ENCODE measurements at places on chromosomes 3 and 15. TPM values are rescaled to one million over a fixed set of nuclear protein-coding genes. Genes with fewer than 3 reads are reported as not detected.

The PTPRG gene
- 18.5 TPM for total RNA-seq

The GRK7 gene
- total RNA-seq = not detected

DNA sequence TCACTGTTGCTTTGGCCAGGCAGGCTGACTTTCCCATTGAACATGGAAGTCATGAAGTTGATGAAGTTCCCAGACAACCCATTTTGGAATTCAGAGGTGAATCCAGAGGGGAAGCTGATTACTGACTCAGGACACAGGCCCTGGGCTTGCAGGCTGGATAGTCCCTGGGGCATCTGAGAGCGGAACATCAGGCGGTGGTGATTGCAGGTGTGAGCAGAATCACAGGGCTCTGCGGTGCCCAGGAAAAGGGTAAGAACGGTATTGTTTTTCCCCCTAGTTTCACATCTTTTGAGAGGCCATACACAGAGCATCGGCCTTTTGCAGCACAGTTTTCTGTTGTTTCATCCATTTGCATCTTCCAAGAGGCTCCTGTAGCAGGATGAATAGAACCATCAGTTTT, 104.7 kb downstream of the CHSY1 start:
- H3K36me3 ChIP-seq = no peaks in the 10 kb centered on the region
- peaks cover 27% of the 10 kb centered on the region for H3K4me1 ChIP-seq
- no peak overlapping the region for H3K4me3 ChIP-seq
- no peak overlapping the region for H3K27ac ChIP-seq
- no peaks in the 10 kb centered on the region for H3K27me3 ChIP-seq
- no peak for DNase-seq

DNA sequence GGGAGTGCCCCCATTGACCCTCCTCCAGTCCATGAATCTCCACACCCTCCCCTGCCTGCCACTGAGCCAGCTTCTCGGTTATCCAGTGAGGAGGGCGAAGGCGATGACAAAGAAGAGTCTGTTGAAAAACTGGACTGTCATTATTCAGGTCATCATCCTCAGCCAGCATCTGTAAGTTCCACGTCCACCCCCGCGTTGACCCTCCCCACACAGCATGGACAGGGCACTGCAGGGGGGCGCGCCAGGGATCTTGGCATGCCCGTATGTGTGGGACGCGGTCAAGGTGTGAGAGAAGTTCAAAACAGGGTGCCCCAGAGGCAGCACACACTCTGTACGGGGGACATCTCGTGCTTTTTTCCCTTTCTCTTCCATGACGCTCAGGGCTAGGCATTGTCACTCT, 33.1 kb downstream of the PSMD6 start:
- H3K27me3 ChIP-seq = no peaks in the 10 kb centered on the region
- no peaks in the 10 kb centered on the region for H3K4me1 ChIP-seq
- no peak overlapping the region for H3K27ac ChIP-seq
- no peak overlapping the region for H3K4me3 ChIP-seq
- H3K36me3 ChIP-seq = peaks cover 81% of the 10 kb centered on the region

The GPX1 gene
- total RNA-seq = 326 TPM

DNA sequence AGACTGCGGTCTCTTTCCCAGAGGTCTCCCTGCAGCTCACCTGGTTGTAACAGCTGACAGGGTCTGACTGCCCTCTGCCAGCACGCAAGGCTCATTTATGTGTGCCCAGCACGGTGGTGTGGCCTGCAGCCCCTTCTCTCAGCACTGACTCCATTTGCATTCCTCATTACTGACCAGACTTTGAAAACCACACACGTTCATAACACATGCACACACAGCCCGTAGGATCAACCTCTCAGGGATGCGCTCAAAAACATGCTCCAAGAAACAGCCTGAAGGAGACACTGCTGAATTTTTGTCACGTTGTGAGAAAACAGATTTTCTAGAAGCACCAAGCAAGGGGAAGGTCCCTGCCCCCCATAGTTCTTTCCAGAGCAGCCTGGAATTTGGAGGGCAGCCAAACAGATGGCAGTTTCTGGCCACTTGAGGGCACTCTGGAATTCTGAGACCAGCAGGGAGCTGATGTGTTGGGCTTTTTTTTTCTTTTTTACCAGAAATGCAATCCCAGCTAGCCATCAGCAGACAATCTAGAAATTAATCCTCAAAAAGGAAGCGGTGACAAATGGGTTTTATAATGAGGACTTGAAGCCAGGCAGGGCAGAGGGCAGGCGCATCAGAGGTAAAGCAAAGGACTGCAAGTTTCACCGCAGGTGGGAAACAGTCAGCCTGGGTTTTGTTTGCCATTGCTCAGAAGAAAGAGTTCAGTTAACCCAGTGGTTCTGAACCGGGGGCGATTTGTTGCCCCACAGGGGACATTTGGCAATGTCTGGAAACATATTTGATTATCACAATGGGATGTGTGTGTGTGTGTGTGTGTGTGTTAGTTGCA, 170.5 kb upstream of the PROK2 start:
- DNase-seq = peak; percentile 80
- no peaks in the 10 kb centered on the region for H3K36me3 ChIP-seq
- no peak overlapping the region for H3K4me3 ChIP-seq
- peaks cover 9% of the 10 kb centered on the region for H3K4me1 ChIP-seq

GRCh38 chr3:56189536-56189935, 278.7 kb downstream of the ERC2 start:
- no peaks in the 10 kb centered on the region for H3K36me3 ChIP-seq
- no peak overlapping the region for H3K4me3 ChIP-seq
- DNase-seq = no peak
- no peak overlapping the region for H3K27ac ChIP-seq
- no peaks in the 10 kb centered on the region for H3K4me1 ChIP-seq
- no peaks in the 10 kb centered on the region for H3K27me3 ChIP-seq

The FGF12 gene
- not detected for total RNA-seq

- peak; percentile 79 for DNase-seq
- H3K27ac ChIP-seq = peak within 1 kb of the TSS; percentile 65
- peak within 1 kb of the TSS; percentile 93 for H3K4me3 ChIP-seq
- peaks cover 10% of the 10 kb centered on the region for H3K36me3 ChIP-seq
- peaks cover 49% of the 10 kb centered on the region for H3K4me1 ChIP-seq
- H3K27me3 ChIP-seq = no peaks in the 10 kb centered on the region
Measured at GRCh38 chr15:73683777-73684580, at the start of gene CD276. Gene CD276, plus strand, starts transcription at chr15:73684383. Its CDS starts 15,257 bp downstream, at chr15:73699640.

DNA sequence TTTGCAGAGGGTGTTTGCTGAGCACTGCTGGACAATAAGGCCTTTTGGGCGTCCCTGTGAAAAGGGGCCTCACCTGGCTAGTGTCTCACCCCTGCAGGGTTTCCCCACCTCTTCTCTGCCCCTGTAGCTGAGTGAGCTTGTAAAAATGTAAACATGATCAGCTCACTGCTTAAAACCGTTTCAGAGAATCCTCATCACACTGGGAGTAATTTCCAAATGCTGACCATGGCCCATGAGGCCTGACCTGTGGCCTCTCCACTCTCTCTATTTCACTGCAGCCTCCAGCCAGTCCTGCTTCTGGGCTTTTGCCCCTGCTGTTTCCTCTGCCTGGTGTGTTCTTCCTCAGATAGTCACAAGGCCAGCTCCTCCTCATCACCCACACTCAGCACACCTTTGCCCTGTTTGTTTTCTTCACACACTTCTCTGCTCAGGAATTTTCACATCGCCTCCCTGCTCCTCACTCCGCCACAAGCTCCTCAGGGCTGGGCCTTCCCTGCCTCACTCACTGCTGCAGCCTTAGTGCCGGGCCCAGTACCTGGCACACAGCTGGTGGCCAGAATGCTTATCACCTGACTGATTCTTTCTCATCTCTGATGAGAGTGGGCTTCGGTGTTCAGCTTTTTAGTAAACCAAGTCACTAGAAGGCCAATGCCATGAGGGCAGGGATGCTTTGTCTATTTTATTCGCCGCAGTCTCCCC, 79.3 kb upstream of the SEC13 start:
- H3K27ac ChIP-seq = no peak overlapping the region
- no peak for DNase-seq
- H3K36me3 ChIP-seq = no peaks in the 10 kb centered on the region

DNA sequence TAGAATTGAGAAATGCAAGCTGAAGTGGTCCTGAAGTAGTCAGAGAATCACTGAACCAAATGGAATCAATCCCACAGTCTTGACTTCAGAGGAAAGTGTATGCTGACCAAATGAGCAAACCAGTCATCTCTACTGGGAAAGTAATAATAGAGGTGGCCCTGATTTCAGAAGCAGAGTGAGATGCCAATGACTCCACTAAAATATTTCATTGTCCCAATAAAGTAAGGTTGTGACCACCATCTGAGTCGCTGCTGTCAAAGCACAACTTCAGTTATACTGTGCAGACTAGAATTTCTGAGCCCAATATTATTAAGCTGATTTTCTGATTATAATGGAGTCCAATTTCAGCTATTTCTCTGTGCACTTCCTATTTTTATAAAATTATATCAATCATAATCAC, 334.4 kb upstream of the THBS1 start:
- H3K36me3 ChIP-seq = no peaks in the 10 kb centered on the region
- H3K4me3 ChIP-seq = no peak overlapping the region
- no peak for DNase-seq
- peaks cover 57% of the 10 kb centered on the region for H3K4me1 ChIP-seq

DNA sequence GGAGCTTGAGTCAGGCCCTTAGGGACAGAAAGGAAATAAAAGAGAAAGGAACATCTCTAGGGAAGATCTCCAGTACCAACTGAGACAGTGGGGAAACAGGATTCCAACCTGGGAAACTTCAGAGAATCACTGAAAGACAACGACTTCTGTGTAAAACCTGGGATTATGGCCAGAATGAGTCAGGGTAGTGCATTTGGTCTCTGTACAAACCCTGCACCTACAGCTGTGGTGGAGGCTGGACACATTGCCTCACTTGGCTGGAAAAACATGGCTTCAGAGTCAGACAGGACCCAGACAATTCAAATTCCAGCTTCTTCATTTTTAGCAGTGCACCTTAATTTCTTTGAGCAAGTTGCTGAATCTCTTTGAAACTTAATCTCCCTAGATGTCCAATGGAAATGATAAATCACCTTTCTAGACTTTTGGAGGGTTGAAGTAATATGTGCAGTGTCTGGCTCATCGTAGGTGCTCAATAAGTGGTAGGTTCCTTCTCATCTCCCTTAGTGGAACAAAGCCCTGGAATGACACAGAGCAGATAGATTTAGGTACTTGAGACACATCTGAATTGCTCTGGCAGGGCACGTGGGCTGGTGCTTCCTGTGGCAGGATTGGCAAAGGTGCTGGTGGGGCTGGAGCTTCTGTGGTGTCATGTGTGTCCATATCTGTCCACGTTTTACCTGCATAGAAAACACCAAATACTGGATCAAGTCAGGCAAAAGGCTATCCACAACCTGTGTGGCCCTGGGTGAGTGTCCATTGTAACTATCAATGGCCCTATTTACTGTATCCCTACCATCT, 6.1 kb upstream of the CLSTN2 start:
- no peak overlapping the region for H3K4me3 ChIP-seq
- H3K27me3 ChIP-seq = peaks cover 12% of the 10 kb centered on the region
- no peaks in the 10 kb centered on the region for H3K4me1 ChIP-seq
- no peak for DNase-seq

Measured in SJSA1 (cell line).